Activated T-cell treated with anti-CD3 and anti-CD28 coated beads, Interleukin-2, amount 50 U/mL, for 72 hours (primary cell): ENCODE measurements at places on chromosomes 1 and 21. TPM values are rescaled to one million over a fixed set of nuclear protein-coding genes. Genes with fewer than 3 reads are reported as not detected.

- no peak for DNase-seq
These were observed 143.9 kb downstream of the HS2ST1 start for GRCh38 chr1:87058343-87058649.

DNA sequence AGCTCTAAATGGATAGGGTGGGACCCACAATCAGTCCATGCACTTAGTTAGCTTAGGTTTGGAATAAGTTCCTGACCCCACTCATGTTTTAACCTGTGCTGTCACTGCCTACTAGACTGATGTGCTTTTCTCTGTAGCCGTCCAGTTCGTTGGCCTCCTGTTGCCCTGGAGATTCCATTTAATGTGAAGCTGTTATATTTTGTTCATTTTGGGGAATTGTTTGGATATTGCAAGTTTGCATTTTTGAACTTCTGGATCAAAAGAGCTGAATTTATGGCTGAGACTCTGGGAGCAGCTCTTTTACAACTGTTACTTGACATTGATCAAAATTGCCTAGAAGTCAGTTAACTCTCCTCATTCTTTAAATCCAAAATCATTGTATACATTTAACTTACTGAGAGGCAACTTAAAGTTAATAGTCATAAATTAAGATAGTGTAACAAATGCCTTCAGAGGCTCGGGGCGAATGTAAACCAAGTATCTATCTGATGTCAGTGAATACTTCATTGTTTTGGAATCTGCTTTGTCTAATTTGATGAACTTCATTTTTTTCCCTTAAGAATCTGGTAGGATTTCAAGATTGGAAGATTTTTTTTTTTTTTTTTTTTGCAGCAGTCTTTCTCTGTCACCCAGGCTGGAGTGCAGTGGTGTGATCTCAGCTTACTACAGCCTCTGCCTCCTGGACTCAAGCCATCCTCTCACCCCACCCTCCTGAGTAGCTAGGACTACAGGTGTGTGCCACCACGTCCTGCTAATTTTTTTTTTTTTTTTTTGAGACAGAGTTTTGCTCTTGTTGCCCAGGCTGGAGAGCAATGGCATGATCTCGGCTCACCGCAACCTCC, 38.1 kb downstream of the MIGA1 start:
- DNase-seq, result no peak

DNA sequence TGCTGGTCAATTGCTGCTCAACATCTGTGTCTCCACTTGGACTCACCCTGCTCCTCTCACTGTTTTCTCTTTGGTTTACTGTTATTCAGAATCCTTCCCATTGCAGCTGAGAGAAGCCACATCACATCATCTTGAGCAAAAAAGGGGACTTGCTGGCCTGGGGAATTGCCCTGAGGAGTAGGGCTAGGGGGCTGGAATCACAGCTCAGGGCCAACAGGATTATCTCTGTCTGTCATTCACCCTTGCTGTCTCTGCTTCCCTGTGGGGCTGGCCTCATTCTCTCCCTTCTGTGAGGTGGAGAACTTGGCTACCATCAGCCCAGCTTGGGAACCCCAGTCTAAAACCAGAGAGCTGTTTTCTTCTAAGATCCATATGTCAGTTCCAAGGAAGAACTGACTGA, 140.7 kb upstream of the WNT4 start:
- no peak for DNase-seq

Gene PEAR1
- total RNA-seq, result 0.07 TPM

DNA sequence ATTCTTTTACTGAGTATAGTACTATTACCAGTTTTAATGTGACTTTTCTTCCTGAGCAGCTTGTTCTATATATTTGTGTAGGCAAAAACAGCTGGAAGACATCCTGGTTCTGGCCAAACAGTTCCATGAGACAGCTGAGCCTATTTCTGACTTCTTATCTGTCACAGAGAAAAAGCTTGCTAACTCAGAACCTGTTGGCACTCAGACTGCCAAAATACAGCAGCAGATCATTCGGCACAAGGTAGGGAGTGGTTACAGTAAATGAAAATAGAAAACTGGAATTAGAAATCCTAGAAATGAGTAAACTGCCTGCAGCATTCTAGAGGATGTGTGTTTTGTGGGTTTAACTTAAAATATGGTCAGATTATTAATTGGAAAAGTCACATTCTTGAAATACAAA, 64.1 kb upstream of the BMP8A start:
- DNase-seq, result no peak

Gene KRTAP6-1
- total RNA-seq, result not detected
